Stromal cell of bone marrow (primary cell): ENCODE measurements at places on chromosomes 12 and 14.

GRCh38 chr12:29519585-29520182 lies 22.2 kb upstream of the OVCH1 start:
- peak; percentile 38 for DNase-seq

DNA sequence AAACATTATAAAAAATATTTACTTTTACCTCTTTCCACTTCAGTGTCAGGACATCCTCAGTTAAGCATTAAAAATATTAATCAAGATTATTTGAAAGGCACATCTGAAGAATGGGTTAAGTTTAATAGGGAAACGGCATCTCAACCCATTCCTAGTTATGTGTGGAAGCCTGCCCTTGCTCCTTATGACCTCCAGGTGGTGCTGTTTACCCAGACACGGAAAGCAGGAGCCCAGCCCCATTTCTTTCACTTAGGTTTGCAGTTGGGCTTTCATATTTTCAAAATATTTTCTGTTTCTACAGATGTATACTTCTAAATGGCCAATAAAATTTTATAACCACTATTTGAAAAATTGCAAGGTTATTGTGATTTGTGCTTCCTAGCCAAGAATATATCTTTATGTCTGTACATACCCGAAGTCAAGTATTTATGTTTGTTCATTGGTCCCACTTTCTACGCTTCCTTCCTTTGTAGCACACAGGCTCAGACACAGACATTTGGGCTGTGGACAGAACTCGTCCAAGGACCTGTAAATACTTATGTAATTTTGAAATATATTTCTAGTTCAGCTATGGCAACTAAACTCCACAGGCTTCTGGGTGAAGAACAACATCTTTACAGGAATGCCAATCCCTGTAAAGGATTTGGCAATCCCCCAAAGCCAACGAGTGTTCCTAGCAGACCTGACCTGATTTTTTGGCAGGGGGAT lies 247.1 kb downstream of the AKAP6 start:
- peak; percentile 51 for DNase-seq

DNA sequence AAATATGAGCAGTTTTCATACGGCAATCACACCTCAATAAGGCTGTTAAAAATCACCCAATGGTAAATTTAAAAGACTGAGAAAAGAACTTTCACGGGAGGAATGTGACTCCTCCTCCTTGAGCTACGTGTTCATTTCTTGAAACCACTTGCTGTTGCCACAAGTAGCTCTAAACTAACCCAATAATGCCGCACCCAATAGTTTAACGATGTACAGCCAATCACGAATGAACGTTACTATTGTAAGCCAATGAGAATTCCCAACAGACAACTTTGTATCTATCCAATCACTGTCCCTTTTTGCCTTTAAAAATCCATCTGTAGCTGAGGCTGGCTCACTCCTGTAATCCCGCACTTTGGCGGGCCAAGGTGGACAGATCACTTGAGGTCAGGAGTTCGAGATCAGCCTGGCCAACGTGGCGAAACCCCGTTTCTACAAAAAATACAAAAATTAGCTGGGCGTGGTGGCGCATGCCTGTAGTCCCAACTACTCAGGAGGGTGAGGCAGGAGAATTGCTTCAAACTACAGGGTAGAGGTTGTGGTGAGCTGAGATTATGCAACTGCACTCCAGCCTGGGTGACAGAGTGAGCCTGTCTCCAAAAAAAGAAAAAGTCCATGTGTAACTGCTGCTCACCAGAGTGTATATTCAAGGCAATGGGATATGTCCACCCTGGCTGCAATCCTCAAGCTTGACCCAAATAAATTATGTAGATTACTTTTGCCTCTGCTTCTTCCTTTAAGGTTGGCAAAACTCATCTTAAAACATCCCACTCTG lies 24.4 kb upstream of the BTBD6 start:
- no peak for DNase-seq

DNA sequence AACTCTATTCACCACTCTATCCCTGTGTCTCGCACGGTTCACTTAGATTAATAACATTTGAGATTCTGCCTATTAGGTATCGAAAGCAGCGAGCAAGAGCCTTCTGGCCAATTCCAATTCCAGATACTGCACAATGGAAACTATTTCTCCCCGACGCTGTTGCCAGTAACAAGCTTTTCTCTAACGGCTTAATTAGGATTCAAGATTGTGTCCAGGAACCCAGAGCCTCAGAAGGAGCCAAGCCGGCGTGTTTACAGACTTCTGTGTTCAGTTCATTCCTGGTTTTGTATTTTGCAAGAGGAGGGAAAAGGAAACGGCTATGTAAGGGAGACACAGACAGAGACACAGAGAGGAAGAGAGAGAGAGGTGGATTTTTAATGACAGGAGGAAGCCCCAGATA lies 185.6 kb downstream of the DICER1 start:
- DNase-seq = peak; percentile 48
